ENCODE measurements at places on chromosomes 4 and X.

DNA sequence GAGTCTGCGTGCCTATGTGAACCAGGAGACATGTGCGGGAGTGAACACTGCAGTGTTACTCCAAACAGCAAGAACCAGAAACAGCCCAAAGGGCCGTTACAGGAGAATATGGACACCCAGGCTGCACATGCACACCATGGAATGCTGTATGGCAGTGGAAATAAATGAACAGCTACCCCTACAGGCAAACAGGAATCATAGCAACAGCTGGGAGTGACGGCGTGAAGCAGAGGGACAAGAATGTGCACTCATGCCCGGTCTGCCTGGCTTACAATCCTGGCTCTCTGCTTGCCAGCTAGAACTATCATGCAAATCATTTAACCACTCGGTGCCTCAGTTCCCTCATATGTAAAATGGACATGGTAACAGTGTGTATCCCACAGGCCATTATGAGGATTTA is 16.6 kb downstream of the GPKOW start:
- DNase-seq, result no peak

- DNase-seq, result no peak
These were observed 182.8 kb downstream of the BANK1 start for GRCh38 chr4:101973361-101973760.

DNA sequence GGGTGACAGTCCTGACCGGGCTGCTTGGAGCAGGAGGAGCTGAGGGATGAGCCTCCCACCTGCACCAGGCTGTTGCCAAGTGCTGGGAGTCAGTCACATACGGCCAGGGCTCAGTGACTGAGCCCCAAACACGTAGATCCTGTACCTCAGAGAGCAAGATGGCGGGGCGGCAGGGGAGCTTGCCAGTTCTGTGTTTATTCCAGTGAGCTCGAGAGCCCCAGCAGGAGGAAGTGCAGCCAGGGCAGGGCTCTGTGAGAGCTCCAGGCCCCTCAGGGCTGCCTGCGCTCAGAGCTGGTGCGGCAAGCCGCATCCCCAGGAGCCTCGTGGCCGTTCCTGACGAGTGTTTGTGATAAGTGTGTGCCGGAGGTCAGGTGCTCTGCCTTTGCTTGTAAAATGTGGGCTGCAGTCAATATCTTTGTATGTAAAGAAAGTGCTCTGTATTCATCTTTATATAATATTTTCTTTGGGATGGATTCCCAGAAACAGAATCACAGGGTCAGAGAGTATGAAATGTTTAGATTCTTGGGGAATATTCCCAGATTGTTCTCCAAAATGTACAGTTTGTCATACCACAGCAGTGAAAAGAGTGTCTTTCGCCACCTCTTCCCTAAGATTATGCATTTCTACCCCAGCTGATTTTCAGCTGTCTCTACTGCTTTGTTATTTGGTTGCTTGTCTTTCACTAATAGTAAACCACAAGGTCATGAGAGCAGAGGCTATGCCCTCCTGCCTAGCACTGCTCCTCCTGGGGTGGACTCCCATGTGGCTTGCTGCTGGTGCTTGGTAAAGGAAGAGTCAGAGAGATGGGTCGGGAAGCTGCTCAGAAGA is 50.3 kb downstream of the NELFA start:
- no peak for DNase-seq

- DNase-seq, result no peak
These were observed 135.0 kb upstream of the TENT5D start for GRCh38 chrX:80285131-80285773.

DNA sequence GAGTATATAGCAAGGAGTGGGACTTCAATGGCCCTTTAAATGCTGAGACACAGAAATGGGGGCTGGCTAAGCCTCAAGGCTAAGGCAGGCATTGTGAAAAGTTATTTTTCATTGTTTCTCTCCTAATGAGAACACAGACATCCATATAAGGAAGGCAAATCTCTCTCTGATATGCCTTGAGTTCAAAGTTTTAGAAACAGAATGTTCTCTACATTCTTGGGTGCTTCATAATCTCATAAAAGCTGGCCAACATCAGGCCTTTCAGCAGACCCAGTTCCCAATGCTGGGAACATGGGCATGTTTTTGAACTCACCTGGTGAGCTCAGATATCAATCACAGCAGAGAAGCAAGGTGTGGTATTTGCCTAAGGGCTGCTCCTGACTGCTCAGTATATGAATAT is 19.4 kb upstream of the RAB40A start:
- no peak for DNase-seq
